ENCODE measurements at places on chromosomes 11 and 22.

GRCh38 chr11:91660036-91660435 is 564.6 kb upstream of the FAT3 start:
- no peak for DNase-seq

DNA sequence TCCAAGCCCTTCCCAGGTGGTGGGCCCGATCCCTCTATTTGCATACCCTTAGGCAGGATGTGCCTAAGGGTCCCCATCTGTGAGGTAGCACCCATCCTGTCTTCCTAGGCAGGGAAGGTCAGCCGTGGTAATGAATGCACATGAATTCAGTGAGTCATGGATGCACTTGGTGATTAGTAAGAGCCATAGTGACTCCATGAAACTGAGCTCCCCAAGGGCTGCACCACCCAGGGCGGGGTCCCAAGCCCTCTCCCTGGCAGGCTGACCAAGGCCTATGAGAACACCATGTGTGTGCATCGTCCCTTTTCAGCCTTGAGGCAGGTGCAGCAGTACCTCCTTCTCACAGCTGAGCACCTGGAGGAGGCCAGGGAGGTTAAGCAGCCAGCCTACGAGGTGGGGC is 15.6 kb upstream of the SUSD2 start:
- no peak for DNase-seq

- DNase-seq: no peak
Measured at GRCh38 chr11:771617-772204, 5.6 kb downstream of the GATD1 start.

DNA sequence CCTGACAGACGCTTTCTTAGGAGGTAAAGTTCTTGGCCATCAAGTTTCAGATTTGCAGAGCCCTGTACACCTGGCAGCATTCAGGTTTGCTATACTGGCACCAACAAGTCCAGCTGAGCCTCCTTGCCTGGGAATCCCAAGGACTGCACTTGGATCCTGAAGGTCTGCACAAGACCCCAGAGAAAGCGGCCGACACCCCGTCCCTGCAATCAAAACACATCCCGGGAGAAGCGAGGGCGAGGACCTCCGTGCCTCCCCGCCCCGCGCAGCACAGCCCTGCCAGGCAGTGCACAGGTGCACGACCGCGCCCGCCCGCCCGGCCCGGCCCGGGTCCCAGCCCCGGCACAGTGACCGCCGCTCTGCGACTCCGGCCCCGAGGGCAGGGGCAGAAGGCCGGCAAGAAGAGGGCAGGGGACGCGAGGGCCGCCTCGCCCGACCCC is 559 bp downstream of the MRTFA start:
- DNase-seq: no peak

DNA sequence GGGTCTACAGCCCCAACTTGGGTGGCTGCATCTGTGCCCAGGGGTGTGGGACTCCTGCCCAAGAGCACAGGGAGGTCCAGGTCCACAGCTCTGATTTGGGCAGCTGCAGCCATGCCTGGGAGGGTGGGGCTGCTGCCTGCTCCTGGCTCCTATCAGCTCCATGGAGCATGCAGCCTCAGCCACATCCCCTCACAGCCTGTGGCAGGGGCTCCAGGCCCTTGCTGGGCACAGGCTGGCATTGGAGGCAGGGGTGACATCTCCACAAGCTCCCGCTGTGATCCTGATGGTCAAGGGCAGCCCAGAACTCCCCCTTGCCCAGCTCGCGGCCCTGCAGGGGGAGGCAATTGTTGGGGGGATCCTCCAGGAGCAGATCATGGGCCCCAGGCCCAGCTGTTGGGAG is 6.3 kb upstream of the OR56A4 start:
- no peak for DNase-seq

GRCh38 chr11:12157241-12157661 is 46.9 kb downstream of the MICAL2 start:
- DNase-seq: no peak

- peak; percentile 69 for DNase-seq
Measured at GRCh38 chr22:39244496-39245129, at the start of gene PDGFB. Gene PDGFB, minus strand, starts transcription at chr22:39244982. Its CDS starts 1,019 bp downstream, at chr22:39243963.

GRCh38 chr11:364991-365725 is 4.1 kb upstream of the B4GALNT4 start:
- no peak for DNase-seq

- no peak for DNase-seq
Measured at GRCh38 chr11:130798801-130799200, 117.5 kb downstream of the SNX19 start.

GRCh38 chr22:44816141-44816540 is 63.8 kb downstream of the ARHGAP8 start:
- DNase-seq: no peak

DNA sequence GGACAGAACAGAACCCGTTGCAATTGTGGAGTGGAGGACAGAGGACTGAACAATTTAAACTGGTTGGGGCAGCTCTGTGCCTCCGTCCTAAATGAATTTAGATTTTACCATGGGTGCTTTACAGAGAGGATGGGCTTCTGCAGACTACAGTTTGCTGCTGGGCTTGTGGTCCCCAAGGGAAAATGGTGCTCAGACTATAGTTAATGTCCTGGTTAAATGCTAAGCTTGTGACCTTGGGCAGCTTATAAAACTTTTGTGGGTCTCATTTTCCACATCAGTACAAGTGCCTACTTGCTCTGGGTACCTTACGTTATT is 355.2 kb upstream of the NARS2 start:
- DNase-seq: no peak

DNA sequence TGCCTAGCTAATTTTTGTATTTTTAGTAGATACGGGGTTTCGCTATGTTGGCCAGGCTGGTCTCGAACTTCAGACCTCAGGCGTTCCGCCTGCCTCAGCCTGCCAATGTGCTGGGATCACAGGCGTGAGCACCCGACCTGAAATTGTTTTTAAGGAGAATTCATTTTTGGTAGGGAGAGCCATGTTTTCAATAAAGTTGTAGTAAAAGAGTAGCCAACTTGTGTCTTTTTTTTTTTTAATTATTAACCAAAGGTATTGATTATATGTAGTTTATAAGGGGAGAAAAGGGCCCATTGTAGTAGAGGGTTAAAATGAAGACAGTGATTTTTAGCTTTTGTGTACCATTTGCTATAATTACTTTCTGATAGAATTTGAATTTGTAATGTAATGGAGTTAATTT is 31.6 kb upstream of the HSD17B12 start:
- no peak for DNase-seq

DNA sequence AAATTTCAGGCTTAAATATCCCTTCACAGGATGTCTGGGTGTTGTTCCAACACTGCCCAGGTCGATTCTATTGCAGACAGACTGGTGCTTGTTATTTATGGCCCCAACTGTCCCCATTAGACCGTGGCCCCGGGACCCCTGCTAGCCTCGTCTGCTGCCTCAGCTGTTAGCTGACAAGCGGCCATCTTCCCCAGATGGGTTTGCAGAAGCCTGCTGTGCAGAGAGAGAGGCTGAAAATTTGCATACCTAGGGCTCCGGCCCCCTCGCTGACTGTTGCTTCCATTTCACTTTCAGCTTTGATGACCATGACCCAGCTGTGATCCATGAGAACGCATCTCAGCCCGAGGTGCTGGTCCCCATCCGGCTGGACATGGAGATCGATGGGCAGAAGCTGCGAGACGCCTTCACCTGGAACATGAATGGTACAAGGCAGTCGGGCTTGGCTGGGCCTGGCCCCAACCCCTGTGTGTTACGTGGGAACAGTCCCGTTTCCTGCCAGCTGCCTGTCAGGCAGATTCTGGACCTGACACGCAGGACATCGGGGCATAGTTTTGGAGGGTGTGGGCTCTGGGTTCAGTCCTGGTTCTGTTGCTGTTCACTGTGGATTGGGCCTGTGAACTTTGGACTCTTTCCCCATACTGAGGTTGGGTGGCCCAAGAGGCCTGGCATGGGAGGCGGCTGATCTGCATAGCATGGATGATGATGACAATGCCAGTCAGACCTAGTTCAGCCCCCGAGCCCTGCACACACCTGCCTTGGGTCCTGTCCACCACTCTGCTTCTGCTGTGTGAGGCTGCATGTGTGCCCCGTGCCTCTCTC is 16.4 kb downstream of the SMARCB1 start:
- no peak for DNase-seq

GRCh38 chr11:119342362-119343130 is 1.9 kb upstream of the C1QTNF5 start:
- DNase-seq: no peak

DNA sequence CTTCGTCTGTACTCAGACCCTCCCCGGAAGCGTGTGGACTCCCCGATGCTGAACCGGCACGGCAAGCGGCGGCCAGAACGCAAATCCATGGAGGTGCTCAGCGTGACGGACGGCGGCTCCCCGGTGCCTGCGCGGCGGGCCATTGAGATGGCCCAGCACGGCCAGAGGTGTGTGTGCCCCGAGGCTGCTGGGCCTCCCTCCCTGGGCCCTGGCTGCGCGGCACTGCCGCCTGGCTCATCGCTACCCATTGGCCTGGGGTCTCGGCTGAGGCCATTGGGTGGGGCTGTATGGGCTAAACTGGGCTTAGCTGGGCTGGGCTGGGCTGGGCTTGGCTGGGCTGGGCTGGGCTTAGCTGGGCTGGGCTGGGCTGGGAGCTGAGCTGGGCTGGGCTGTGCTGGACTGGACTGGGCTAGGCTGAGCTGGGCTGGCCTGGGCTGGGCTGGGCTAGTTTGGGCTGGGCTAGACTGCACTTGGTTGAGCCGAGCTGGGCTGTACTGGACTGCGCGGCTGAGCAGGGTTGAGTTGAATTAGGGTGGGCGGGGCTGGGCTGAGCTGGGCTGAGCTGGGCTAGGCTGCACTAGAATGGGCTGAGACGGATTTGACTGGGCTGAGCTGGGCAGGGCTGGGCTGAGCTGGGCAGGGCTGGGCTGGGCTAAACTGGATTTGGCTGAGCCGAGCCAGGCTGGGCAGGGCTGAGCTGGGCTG is 40.7 kb downstream of the MOB2 start:
- no peak for DNase-seq

- DNase-seq: no peak
Measured at GRCh38 chr11:92885600-92885999, 83.9 kb upstream of the MTNR1B start.

DNA sequence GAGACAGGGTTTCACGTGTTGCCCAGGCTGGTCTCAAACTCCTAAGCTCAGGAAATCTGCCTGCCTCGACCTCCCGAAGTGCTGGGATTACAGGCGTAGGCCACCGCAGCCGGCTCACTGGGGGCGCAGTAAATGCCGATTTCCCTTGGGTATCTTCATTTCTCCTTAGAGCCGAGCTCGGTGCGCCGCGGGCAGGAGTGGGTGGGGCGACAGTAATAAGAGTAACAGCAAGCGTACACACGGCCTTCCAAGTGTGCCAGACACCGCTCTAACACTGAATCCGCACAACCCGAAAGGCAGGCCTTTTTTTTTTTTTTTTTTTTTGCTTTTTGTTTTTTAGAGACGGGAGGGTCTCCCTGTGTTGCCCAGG is 500 bp upstream of the ADSL start:
- peak; percentile 49 for DNase-seq

GRCh38 chr11:66176650-66177049 is 91.8 kb upstream of the RAB1B start:
- DNase-seq: no peak
